CD4-positive, CD25-positive, alpha-beta regulatory T cell (primary cell): ENCODE measurements at places on chromosomes 6 and 20. TPM values are rescaled to one million over a fixed set of nuclear protein-coding genes. Genes with fewer than 3 reads are reported as not detected.

The ITCH gene
- polyA plus RNA-seq: 12.4 TPM

The PPP1R14C gene
- polyA plus RNA-seq: not detected

The USP49 gene
- polyA plus RNA-seq: 0.52 TPM

DNA sequence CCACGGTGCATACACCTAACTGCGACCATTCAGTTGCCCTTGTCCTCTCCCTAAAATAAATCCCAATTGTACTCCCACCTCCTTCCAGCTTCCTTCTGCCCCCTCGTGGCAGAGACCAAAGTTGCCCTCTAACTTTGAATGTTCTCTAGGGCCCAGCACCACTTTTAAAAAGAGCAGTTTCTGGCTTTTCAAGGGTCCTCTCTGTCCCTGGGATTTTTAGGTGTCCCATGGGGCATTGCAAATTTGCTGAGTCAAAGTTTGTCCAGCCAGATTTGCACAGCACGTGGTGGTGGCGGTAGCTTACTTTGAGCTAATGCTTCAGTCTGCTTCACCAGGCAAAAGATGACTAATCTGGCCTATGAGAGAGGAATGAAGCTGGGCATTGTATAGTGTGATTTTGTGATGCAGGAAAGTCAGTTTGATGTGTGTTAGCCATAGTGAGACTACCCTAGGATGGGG, 100.2 kb downstream of the PERP start:
- H3K4me3 ChIP-seq: no peak overlapping the region
- no peaks in the 10 kb centered on the region for H3K27me3 ChIP-seq
- H3K4me1 ChIP-seq: no peaks in the 10 kb centered on the region
- H3K27ac ChIP-seq: no peak overlapping the region
- DNase-seq: no peak

DNA sequence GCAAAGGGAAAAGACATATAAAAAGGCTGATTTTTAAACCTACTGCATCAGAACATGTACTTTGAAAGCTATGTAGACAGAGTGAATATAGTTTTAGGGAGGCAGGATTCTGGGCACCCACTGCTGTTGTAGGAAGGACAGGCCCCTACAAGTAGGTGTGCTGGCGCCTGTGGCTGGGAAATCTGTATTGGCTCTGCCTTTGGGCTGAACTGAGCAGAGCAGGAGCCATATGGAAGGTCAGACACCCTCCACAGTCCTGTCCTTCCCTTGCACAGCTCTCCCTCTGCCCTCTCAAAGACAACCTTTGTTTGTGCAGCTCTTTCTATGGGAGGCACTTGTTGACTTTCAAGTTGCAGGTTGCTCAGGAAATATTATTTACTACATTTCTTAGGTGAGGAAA, 18.4 kb upstream of the ULBP3 start:
- H3K36me3 ChIP-seq: no peaks in the 10 kb centered on the region
- no peak for DNase-seq
- no peaks in the 10 kb centered on the region for H3K4me1 ChIP-seq
- H3K4me3 ChIP-seq: no peak overlapping the region

DNA sequence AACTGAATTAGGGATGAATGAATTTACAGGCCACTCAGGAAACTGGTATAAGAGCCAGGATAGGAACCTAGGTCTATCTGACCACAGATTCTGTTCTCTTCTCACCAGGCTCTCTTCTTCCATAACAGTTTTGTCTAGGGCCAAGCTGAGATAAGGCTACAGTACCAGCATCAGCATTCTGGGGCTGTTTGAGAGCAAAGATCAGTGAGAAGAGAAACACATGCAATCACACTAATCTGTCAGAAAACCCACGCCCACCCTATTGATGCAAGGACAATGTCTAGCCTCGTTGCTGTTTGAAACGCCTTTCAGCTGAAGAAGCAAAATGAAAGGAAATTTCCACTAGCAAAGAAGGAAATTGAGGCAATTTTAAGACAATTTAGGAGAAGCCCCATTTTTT, 137.7 kb downstream of the LCA5 start:
- H3K27ac ChIP-seq: no peak overlapping the region
- DNase-seq: no peak
- no peak overlapping the region for H3K4me3 ChIP-seq
- no peaks in the 10 kb centered on the region for H3K4me1 ChIP-seq
- H3K36me3 ChIP-seq: no peaks in the 10 kb centered on the region

DNA sequence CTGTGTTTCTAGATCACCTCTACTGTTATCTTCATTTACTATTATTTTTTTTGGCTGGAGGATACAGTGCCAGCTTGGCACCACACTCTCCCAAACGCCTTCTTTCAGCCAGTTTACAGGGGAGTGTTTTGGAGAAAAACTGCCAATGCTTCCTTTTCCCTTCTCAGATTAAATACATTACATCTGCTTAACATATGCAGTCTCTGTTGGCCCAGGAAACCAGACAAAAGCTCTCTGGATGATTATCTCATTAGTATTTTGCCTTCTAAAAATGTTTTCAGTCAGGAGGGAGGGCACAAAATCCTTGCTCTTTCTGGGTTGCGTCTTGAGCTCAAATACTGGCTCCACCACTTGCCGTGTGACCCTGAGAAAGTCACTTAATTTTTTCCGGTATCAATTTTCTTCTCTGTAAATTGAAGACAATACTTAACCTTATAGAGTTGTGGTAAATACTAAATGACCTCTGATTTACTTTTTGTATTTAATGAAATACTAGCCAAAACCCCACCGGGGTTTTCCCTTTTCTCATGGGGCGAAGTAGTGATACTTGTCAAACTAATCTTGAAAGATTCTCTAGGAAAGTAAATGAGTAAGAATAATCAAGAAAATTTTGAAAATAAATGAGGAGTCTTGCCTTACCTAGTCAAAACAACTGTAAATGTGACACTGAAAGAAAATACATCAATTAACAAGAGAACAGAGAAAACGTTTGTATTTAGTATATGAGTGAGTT, 146.2 kb downstream of the MMS22L start:
- H3K27ac ChIP-seq: no peak overlapping the region
- H3K4me1 ChIP-seq: no peaks in the 10 kb centered on the region
- no peak for DNase-seq
- H3K27me3 ChIP-seq: no peaks in the 10 kb centered on the region
- no peak overlapping the region for H3K4me3 ChIP-seq

DNA sequence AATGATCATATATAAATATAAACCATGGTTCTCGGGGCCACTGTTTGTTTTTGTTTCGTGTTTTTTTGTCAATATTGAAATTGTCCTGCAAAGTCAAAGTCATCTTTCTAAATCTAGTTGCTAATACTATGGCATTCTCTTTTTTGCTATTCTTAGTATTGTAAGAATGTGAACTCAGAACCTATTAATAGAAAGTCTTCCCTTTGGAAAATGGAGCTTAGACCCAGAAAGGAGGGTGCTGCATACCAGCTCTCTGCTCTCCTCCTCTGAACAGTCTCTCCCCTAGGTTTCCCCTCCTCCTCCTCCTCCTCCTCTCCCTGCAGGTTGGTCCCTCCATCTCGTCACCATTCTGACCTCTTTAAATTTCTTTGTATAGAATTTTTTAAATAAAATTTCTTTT, 150.4 kb upstream of the CCN2 start:
- no peaks in the 10 kb centered on the region for H3K4me1 ChIP-seq
- H3K36me3 ChIP-seq: no peaks in the 10 kb centered on the region
- H3K27ac ChIP-seq: no peak overlapping the region
- DNase-seq: no peak

DNA sequence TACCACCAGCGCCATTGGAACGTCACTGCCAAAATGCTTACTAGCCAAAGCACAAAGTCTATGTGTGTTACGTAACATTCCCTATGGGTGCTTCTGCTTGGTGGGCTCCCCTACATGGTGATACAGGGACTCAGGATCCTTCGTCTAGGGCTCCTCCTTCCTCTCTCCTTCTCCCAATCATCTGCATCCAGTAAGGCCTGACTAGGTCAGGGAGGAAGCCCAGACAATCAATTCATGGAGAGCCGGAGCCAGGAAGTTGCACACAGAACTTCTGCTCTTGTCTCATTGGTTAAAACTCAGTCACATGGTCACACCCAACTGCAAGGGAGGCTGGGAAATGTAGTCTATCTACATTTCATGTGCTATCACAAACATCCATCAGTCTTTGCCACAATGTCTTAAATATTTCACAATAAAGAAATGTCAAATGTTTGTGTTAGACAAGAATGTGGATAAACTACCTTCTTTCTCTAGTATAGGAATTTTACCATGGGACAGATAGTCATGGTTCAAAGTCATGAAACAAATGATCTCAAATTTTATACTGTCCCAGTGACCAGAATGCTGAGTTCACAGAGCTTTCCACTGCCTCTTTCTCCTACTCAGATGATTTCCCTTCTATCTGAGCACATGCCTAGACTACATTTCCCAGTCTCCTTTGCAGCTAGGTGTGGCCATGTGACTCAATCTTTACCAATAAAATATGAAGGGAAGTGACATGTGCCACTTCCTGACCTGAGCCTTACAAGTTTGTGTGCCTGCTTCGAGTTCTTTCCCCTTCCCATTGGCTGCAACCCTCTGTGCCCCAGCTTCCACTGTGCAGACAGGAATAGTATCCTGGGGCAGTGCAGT, 9.3 kb upstream of the KCNK15 start:
- H3K4me3 ChIP-seq: no peak overlapping the region
- H3K27me3 ChIP-seq: peaks cover 2% of the 10 kb centered on the region
- peak; percentile 21 for DNase-seq
- H3K4me1 ChIP-seq: no peaks in the 10 kb centered on the region
- H3K36me3 ChIP-seq: no peaks in the 10 kb centered on the region
- H3K27ac ChIP-seq: no peak overlapping the region
